ENCODE measurements at places on chromosomes 3 and 15. TPM values are rescaled to one million over a fixed set of nuclear protein-coding genes. Genes with fewer than 3 reads are reported as not detected.

Gene PTPN23
- 24.0 TPM for total RNA-seq

Gene SI
- not detected for total RNA-seq

Gene MLF1
- 4.9 TPM for total RNA-seq

Gene GRAMD2A
- 0.20 TPM for total RNA-seq

Gene CCDC33
- not detected for total RNA-seq

Gene PLA2G4E
- not detected for total RNA-seq

Gene GOLGB1
- total RNA-seq = 19.9 TPM

Gene ST3GAL6
- total RNA-seq = 8.2 TPM

GRCh38 chr15:76147906-76148570 lies 88.3 kb downstream of the TMEM266 start:
- no peaks in the 10 kb centered on the region for H3K36me3 ChIP-seq
- peak overlapping the region; percentile 15 for H3K4me3 ChIP-seq
- H3K4me1 ChIP-seq = no peaks in the 10 kb centered on the region
- peaks cover 4% of the 10 kb centered on the region for H3K27me3 ChIP-seq
- DNase-seq = peak; percentile 57

DNA sequence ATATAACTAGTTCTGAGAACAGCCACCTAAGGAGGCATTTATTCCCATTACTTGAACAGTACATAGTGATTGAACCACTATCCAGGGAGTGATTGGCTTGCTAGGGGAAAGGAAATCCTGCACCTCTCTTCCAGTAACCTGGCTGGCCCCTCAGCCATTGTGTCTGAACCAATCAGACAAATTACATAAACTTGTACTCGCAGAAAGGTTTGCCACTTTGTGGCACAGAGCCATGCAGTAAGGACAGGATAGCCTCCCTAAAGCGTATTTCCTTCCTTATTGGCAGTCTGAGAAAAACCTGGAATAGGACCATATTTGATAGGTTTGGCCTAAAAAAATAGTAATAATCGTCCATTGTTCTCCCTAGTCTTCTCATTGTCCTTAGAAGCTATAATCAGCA lies 19.0 kb downstream of the CMSS1 start:
- no peak overlapping the region for H3K4me3 ChIP-seq
- peaks cover 15% of the 10 kb centered on the region for H3K4me1 ChIP-seq
- DNase-seq = no peak
- H3K36me3 ChIP-seq = no peaks in the 10 kb centered on the region

DNA sequence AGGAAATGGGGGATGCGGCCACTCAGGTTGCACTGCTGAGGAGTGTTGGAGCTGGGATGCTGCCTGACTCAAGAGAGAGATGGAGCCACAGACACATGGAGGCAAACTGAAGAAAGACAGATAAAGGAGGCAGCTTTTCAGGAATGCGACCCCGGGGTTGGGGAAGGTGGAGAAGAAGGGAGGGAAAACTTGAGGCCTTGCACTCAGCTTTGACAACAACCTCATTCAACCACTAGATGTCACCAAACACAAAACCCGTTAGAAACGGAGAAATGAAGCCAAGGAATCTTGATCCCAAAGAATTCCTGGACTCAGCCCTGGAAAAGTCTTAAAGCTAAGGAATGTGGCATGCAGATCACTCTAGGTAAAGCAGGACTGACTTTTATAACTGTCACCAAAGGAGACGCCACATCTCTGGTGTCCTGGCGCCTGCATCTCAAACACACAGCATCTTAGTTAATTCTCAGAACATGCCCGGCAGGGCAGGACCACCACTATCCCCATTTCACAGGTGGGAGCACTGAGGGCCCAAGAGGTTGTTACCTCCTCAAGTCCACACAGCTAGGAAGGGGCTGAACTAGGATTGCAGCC lies 59.6 kb upstream of the LMCD1 start:
- DNase-seq = peak; percentile 65
- no peaks in the 10 kb centered on the region for H3K27me3 ChIP-seq
- no peak overlapping the region for H3K4me3 ChIP-seq
- H3K36me3 ChIP-seq = no peaks in the 10 kb centered on the region
- no peak overlapping the region for H3K27ac ChIP-seq

DNA sequence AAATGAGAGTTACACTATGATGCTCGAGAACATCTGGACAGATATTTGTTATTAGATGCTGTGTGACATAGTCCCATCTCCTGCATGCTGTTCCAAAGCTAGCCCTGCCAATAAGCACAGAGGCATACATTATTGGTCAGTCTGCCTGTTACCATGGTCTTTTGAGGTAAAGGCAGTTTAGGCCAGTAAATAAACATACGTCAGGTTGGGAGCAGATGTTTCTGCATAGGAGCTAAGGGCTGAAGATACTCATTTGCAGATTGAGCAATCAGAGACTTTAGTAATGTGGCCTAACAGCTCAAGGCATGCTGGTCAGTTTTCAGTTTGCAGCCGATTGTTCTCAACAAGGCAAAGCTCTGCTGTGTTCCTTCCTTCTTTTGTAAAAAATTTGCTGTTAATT lies 192.9 kb downstream of the ADAMTSL3 start:
- H3K36me3 ChIP-seq = no peaks in the 10 kb centered on the region
- peaks cover 18% of the 10 kb centered on the region for H3K4me1 ChIP-seq
- no peaks in the 10 kb centered on the region for H3K27me3 ChIP-seq
- no peak for DNase-seq

DNA sequence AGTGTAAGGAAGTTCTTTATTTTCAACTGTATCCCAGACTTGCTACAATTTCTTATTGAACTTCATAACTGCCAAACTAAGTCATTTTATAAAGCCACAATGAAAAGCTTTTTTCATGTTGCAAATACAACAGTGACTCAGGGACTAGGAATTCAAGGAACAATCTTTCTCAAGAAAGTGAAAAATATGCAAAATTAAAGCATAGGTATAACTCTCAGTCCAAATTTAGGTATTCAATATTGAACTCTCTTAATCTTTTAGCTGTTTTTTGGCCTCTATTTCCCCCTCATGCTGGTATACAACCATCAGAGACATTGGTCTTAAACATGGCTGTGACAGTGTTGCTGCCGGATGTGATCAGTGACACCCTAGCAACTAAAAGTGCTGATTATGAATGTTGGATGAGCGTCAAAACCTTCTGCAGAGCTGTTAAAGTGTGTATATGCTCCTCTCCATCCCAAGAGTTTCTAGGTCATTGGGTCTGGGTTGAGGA lies 476.9 kb downstream of the ZNF385D start:
- no peaks in the 10 kb centered on the region for H3K4me1 ChIP-seq
- H3K36me3 ChIP-seq = no peaks in the 10 kb centered on the region
- DNase-seq = no peak
- no peaks in the 10 kb centered on the region for H3K27me3 ChIP-seq
- H3K4me3 ChIP-seq = no peak overlapping the region

DNA sequence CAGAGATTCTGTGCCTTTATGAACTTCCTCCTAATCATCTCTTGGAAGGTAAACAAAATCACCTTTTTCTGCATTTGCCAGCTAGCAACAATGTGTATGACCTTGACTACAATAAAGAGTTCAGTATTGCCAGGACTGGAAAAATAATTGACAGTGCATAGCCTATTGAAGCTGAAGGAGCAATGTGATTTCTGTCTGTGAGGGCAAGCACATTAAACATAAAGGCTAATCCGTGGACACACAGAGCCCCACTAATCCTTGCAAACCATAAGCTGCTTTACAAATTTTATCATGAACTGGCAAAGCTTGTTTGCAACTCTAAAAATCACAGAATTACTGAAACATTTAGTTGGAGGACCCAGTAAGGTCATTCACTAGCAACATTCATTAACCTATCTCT lies 563.8 kb downstream of the PYDC2 start:
- no peak overlapping the region for H3K4me3 ChIP-seq
- no peak overlapping the region for H3K27ac ChIP-seq
- H3K36me3 ChIP-seq = no peaks in the 10 kb centered on the region
- no peak for DNase-seq
- H3K4me1 ChIP-seq = no peaks in the 10 kb centered on the region

DNA sequence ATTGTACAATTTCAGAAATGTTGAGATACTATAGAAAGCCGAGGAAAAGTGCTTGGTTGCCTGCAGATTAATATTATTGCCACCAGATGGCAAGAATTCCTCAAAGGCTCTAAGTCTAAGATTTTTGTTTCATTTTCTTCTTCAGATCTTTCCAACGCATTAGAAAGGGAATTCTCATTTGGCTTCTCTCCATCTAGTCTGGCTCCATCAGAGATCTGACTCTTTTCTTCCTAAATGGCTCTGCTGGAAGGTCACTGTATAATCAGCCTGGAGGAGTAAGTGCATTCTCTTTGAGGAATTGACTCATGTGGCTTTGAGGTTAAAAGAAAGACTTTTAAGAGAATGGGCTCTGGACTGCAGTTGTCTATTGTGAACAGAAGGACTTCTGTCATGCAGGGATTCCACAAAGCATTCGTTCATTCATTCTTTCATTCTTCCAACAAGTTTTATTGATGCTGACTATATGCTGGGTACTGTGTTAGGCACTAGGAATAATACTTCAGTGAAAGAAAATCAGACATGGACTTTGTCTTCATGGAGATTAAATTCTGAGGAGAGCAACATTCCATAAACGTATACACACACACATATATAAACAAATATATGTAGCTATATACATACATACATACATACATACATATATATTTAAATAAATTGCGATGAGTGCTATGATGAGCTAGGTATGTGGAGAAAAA lies 55.3 kb downstream of the SLC28A2 start:
- no peaks in the 10 kb centered on the region for H3K36me3 ChIP-seq
- peak overlapping the region; percentile 15 for H3K4me3 ChIP-seq
- no peak overlapping the region for H3K27ac ChIP-seq
- H3K4me1 ChIP-seq = no peaks in the 10 kb centered on the region

DNA sequence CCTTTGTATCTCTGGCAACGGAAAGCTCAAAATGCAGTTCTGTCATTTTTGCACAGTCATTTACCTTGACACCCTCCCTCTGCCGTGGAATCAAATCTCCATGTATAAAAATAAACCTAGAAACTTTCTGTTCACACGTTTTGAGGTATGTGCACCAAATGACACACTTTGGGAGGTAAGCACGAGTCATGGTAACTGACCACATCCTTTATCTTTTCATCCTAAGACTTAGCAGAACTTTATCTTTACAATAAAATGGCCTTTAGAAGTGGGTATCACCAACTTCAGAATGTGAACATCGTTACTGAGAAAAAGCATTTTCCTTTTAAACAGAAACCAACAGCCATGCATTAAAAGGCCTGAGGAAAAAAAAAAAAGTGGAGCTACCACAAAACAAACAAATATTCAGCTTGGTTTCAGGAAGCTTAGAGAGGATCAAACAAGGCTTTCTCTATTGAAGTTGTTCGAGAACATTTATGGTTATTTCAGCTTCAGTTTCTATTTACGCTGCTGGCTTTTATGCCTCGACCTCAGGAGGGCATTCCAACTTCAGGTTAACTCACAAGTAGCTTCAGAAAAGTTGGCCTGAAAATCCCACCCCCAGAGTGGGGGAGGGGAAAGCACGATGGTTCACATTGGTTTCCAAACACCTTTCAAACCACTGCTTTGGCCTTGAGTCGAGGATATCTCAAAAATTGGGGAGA lies 171.1 kb upstream of the ICE2 start:
- no peaks in the 10 kb centered on the region for H3K27me3 ChIP-seq
- no peaks in the 10 kb centered on the region for H3K4me1 ChIP-seq
- no peak for DNase-seq
- H3K4me3 ChIP-seq = no peak overlapping the region

DNA sequence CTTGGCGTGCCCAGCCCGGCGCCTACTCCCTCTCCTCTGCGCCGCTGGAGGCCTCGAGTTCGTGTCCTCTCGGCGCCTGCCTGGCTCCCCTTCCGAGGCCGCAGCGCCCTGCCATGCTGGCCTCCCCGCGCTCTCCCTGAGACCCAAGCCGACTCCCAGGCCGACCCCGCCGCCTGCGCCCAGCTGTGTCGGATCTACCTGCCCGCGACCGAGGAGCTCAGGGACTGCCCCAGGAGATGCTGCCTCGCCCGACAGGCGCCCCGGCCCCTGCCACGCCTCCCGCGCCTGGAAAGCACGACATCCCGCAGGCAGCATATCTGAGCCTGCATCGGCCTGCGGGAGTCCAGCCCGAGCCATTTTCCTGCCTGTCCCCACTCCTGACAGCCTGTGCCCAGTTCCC lies 16.1 kb downstream of the PAQR9 start:
- no peak overlapping the region for H3K27ac ChIP-seq
- no peaks in the 10 kb centered on the region for H3K4me1 ChIP-seq

DNA sequence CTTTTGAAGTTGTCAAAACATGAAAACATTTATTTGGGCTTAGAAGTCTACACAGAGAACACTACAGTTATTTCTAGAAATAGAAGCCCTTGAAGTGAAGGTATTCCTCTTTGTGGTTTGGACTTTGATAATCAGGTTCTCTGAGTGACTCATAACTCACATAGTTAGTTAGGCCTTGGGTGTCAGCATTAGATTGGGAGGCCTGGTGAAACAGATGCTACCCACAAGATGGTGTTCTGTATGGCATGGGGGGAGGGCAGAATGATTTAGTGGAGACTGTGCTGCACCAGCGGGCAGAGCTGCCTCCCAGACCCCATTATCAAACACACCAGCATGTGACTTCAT lies 108.9 kb upstream of the ETV5 start:
- no peak for DNase-seq
- H3K27ac ChIP-seq = no peak overlapping the region
- no peaks in the 10 kb centered on the region for H3K27me3 ChIP-seq
- H3K4me3 ChIP-seq = no peak overlapping the region

DNA sequence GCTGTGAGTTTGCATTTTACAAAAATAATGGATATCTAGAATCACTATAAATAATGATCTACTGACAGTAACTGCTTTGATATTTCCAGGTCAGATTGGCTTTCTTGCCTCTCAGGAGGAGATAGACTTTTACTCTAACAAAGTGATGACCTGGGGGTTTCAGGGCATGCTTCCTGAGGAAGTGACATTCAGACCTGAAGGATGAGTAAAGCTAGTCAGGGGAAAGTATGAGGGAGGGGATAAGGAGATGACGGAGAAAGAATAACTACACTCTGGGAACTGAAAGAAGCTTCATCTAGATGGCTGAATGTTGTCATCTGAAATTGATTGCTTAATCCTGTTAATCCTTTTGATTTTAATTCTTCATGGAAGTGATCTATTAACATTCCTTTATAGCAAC lies 32.2 kb downstream of the ARMC8 start:
- no peaks in the 10 kb centered on the region for H3K27me3 ChIP-seq
- DNase-seq = peak; percentile 22
- peaks cover 13% of the 10 kb centered on the region for H3K4me1 ChIP-seq
- H3K4me3 ChIP-seq = no peak overlapping the region
- peaks cover 9% of the 10 kb centered on the region for H3K36me3 ChIP-seq

DNA sequence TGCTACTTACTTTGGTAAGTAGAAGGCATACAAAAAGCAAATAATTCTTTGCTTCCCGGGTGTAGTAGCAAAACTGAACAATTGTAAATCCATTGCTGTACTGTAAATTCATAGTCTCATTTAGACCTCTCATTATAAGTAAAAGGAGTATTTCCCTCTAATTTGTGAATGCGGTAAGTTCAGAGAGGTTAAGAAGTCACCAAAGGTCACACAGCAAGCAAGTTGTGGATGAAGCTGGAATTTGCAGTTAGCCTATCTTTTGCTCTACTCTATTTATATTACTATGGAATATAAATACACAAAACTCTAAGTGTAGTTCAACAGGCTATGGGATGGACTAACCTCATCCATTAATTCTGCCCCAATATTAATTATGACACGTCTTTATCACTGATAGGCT lies 508.3 kb downstream of the MCTP2 start:
- no peak overlapping the region for H3K27ac ChIP-seq
- H3K4me3 ChIP-seq = no peak overlapping the region
- H3K36me3 ChIP-seq = no peaks in the 10 kb centered on the region
- no peak for DNase-seq
- H3K4me1 ChIP-seq = no peaks in the 10 kb centered on the region

- H3K4me1 ChIP-seq = no peaks in the 10 kb centered on the region
- H3K36me3 ChIP-seq = no peaks in the 10 kb centered on the region
- no peaks in the 10 kb centered on the region for H3K27me3 ChIP-seq
These were observed 57.0 kb upstream of the MCTP2 start for GRCh38 chr15:94174399-94174802.

GRCh38 chr15:101600035-101600434 lies 52.1 kb downstream of the TM2D3 start:
- H3K27ac ChIP-seq = no peak overlapping the region
- no peaks in the 10 kb centered on the region for H3K4me1 ChIP-seq
- peaks cover 15% of the 10 kb centered on the region for H3K27me3 ChIP-seq
- H3K36me3 ChIP-seq = no peaks in the 10 kb centered on the region

Measured in A673 (cell line).